Frontal cortex (tissue), 4 donors: ENCODE measurements at places on chromosomes 6 and 20. TPM values are rescaled to one million over a fixed set of nuclear protein-coding genes. Genes with fewer than 3 reads are reported as not detected.

CRISP2 gene
- total RNA-seq, result 0.82 TPM

DNA sequence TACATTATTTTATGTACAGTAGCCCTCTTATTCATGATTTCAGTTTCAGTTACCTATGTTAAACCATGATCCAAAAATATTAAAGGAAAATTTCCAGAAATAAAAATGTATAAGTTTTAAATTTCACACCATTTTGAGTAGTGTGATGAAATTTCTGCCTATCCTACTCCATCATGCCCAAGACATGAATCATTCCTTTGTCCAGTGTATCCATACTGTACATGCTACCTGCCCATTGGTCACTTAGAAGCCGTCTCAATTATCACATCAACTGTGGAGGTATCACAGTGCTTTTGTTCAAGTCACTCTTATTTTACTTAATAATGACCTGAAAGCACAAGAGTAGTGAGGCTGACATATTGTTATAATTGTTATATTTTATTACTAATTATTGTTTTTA lies 32.3 kb upstream of the PLCB4 start:
- no peak for DNase-seq

- DNase-seq, result no peak
Observed at GRCh38 chr20:50185426-50185825, 5.2 kb upstream of the CEBPB start.

- DNase-seq, result no peak
Observed at GRCh38 chr6:84560436-84561390, 203.7 kb downstream of the TBX18 start.

DNA sequence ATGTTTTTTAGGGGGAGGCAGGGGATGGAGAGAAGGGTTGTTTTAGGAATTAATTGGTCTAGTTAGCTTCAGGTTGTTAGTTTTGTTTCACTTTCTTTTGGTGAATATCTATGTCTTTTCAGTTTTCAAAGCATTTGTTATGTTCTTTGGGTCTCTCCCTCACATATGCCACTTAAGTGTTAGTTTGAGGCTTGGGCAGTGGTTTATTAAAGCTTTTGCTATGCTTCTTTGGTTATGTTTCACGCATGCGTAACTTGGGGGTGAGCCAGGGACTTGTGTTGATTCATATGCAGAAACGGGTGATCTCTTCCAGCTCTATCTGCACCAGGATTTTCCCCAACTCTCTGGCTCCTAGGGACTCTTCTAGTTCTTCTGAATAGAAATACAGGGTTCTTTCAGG lies 11.4 kb upstream of the MMS22L start:
- DNase-seq, result no peak

DNA sequence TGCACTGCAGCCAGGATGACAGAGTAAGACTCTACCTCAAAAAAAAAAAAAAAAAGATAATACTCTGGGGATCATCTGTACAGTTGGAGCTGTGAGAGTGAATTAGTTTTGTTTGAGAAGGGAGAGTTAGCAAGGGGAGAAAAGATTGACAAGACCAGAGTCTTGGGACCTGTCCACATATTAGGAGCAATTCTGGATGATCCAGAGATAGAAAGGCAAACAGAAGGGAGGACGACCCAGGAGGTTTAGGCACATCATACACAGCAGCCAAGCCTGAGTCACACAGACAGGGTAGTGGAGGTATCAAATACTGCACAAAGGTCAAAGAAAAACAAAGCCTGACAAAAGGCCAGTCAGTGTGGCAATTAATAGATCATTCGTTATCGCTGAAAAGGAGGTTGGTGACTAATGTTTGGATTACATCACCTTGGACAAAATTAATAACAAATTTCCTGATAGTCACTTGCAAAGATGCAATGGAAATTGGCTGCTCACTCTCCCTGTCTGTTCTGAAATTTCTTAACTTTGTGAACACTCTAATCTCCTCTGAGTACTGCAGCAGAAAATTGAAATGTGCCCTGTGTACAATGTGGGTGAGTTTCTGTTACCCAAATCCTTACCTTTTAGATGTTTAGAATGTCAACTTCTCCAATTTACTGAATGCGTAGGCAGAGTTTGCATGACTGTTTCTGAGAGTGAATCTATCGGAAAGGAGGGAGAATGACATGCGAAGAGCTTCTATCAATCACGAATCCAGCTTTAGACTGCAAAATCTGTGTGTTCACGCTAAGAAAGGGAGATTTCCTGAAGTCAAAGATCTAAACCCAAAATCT lies 105.4 kb downstream of the TSHZ2 start:
- no peak for DNase-seq
